NCI-H460 (cell line): ENCODE measurements at places on chromosomes 4 and X. TPM values are rescaled to one million over a fixed set of nuclear protein-coding genes. Genes with fewer than 3 reads are reported as not detected.

The WDR17 gene
- total RNA-seq = 5.6 and 9.1 TPM in 2 replicates

The SGCB gene
- 12.1 and 12.4 TPM in 2 replicates for total RNA-seq

The ODAM gene
- not detected in 2 replicates for total RNA-seq

The ADH6 gene
- not detected in 2 replicates for total RNA-seq
